Fibroblast of the conjunctiva (primary cell): ENCODE measurements at places on chromosomes 7 and 10.

GRCh38 chr10:77471069-77471536, 166.5 kb downstream of the KCNMA1 start:
- no peak for DNase-seq

- no peak for DNase-seq
Observed at GRCh38 chr10:1661859-1662437, 75.4 kb downstream of the ADARB2 start.

GRCh38 chr7:149473251-149473650, 12.4 kb upstream of the ZNF777 start:
- DNase-seq: no peak

- DNase-seq: no peak
Observed at GRCh38 chr10:22657566-22658225, 56.7 kb downstream of the PIP4K2A start.

DNA sequence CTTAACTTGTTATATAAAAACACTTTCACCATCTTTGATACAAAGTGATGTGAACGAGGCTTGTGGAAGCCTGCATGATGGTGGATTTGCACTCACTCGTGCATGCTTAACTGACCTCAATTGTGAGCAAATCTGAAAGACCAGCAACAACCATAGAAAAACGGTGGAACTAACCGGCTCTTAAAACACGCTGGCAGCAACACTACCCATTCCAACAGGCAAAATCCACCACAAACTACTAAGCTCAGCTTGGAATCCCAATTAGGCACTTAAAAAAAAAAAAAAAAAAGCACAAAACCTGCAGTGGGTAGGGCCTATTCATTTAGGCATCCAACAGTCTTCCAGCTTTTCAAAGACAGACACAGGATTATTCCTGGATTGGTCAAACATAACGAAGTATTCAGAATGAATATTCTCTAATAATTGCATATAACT, 1.8 kb downstream of the GDI2 start:
- DNase-seq: no peak

DNA sequence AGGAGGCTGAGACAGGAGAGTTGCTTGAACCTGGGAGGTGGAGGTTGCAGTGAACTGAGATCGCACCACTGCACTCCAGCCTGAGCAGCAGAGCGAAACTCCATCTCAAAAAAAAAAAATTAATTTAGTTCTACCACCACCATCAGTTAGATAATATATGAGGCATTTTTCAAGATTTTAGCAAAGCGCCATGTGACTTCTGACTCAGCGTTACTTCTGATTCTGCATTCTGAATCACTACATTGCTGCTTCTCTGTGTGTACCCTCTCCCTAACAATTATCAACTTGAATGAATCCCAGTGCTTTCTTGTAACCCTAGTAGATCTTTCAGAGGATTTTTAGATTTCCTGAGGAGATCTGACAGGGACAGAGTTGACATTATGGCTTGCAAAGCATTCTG, 176.8 kb upstream of the SORCS1 start:
- DNase-seq: no peak

GRCh38 chr7:155851892-155852291, 39.6 kb upstream of the SHH start:
- no peak for DNase-seq

DNA sequence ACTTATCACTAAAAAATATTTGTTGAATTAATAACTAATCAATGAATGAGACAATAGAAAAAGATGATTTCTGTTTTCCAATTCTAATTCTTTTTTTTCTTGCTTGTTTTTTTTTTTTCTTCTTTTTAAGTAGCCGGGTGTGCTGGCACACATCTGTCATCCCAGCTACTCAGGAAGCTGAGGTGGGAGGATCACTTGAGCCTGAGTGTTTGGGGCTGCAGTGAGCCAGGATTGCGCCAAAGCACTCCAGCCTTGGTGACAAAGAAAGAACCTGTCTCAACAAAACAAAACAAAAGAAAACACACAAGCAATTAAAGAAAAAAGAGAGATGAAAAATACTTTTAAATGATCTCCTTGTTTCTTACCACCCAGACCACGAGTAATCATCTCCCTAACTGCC, 1109.3 kb downstream of the REEP3 start:
- no peak for DNase-seq

- no peak for DNase-seq
Observed at GRCh38 chr10:123390874-123391273, 236.7 kb downstream of the BUB3 start.

- DNase-seq: no peak
Observed at GRCh38 chr10:75435291-75435690, 3.9 kb downstream of the LRMDA start.

GRCh38 chr7:16189026-16189715, 232.2 kb downstream of the CRPPA start:
- DNase-seq: peak; percentile 72

DNA sequence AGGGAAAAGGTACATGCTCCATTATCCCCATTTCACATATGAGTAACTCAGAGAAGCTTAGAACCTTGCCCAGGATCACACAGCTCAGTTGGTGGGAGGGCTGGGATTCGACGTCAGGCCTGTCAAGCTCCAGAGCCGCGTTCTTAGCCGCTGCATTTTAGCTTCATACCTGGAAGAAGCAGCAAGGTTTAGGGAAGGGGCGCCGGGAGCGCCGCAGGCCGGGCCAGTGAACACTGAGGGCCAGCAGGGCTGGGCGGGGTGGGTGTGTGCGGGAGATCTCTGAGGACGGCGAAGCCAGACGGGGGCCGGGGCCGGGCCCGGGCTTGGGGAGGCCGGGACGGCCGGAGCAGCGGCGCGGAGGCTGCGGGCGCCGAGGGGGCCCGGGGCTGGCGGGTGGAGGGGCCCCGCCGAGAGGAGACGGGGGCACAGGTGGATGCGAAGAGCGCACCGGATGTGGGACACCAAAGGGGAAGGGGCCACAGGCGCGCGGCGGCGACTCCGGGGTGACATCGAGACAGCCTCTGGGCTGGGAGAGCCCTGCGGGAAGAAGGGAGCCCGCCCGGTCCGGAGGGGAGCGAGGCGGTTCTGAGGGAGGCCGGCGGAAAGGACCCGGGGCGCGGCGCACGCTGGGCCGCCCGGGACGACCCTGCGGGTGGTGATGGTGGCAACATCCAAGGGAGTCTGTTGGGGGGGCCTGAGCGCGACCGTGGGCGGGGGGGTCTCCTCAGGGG, 498 bp downstream of the NDST2 start:
- no peak for DNase-seq

DNA sequence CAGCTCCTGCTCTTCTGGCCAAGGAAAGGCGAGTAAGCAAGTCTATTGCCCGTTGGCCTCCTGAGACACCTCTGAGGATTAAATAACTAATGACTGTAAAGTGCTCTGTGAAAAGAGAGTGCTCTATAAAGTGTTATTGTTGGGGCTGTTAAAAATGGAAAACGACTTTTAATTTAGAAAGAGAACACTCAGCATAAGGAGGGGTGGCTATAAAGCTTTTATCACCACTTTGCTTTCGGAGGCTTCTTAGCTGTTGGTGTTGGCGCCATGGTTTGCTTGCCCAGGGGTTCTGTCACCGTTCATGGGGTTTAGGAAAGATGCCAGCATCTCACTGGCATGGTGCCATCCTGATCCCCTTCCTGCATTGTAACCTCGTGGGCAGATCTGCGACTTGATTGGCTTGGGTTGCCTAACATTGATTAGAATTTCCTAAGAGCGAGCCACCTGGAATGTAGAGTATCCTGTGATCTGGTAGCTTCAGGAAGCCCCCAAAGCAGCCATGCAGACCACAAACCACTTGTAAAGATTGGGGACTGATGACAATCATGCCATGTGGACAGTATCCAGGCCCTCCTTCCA, 509.9 kb downstream of the LRMDA start:
- no peak for DNase-seq

- DNase-seq: no peak
Observed at GRCh38 chr7:158613481-158613880, 25.9 kb upstream of the PTPRN2 start.

DNA sequence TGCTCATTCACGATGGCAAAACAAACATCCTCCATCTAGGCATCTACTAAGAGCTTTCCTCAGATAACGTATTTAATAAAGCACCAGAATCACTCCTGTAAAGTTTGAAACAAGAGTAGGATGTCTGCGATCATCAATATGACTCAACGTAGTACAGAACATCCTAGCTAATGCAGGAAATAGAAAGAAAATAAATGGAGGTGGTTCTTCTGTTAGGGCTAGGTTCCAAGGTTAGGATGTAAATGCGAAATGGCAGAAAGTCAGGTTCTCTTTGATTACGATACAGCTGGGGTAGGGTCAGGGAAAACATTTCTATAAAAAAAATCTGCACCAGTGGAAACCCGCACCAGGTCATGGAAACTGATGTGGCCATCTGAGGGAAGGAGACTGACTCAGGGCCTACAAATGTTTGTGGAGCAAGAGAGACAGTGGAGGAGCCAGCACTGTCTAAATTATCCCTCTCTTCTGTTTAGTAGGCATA, 29.1 kb downstream of the CCDC6 start:
- DNase-seq: peak; percentile 9

DNA sequence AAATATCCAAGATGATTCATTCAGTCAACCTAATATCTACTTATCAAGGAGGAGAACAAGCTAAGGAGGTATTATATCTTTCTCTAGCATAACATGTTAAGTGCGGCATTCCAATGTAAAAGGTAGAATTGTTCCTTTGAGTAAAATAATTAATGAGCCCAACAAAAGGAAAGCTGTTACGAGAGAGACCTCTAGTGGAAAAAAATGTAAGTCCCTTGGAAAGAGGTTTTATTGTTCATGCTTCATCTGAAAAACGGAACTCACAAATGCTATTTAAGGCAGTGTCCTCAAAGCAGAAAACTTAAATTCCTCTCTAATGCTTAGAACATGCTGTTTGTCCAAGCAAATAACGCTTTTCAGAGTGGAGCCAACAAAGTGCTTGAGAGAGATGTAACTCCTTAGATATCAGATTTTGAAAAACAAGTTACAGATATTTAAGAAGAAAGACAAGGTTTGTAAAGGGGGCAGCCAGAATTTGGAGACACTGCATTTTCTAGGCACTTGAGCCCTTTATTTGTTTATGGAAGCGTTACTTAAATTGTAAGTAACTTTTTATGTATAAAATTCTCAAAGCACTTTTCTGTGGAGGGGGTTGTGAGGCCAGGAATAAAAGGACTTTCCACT, 119.9 kb downstream of the TFEC start:
- peak; percentile 26 for DNase-seq

- no peak for DNase-seq
Observed at GRCh38 chr7:4808026-4808425, 32.6 kb downstream of the AP5Z1 start.

GRCh38 chr7:64849250-64849923, 53.7 kb upstream of the ZNF273 start:
- DNase-seq: peak; percentile 43

GRCh38 chr7:135976312-135977006, 700 bp downstream of the MTPN start:
- no peak for DNase-seq

DNA sequence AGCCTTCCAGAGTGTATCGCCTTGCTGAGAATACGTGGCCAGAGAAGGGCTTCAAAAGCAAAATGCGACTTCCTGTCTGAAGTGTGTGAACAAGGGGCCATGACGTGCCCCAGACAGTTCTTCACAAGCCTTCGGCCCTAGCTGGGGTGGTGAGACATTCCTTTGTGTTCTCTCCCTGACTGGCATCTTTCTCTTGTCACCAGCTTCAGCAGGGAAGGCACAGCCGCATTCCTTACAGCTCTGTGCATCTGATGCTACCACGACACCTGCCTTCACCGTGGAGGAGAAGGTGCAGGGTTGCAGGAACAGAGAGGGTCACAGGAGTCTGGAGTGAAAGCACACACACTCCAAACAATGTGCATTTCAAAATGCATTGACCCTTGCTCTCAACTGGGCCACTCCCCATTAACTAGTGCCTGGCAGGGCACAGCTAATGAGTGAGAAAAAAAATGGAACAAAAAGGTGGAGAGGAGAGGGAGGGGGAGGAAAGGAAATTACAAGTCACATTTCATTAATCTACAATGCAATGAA, 93.4 kb downstream of the GPR26 start:
- DNase-seq: no peak

DNA sequence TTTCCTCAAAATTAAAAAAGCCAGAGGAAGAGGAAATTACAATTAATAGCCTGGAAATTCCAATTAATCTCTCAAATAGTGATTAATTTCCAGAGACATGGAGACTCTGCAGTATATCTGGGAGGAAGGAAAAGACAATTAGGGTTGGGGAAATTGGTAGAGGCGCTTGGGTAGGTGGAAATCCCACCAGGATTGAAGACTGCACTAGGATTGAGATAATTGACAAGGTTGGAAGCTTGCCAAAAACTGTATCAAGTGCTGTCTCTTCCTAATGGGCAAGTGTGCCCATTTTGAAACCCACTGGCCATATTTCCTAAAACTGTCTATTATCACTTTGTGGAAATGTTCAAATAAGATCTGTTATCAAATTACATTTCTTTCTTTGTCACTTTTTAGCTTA, 21.6 kb downstream of the CHN2 start:
- no peak for DNase-seq

DNA sequence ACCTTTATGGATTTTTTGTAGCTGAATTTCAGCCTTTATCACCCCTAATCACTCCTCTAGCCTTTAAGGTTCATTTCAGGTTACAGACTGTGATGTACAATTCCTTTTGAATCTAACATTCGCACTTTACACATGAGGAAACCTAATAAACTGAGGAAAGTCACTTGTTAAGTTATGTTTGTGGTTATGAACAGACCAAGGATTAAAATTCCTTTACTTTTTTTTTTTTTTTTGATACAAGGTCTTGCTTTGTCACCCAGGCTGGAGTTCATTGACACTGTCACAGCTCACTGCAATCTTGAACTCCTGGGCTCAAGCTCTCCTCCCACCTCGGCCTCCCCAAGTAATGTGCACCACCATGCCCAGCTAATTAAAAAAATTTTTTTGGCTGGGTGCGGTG, 3.6 kb downstream of the MCU start:
- no peak for DNase-seq

DNA sequence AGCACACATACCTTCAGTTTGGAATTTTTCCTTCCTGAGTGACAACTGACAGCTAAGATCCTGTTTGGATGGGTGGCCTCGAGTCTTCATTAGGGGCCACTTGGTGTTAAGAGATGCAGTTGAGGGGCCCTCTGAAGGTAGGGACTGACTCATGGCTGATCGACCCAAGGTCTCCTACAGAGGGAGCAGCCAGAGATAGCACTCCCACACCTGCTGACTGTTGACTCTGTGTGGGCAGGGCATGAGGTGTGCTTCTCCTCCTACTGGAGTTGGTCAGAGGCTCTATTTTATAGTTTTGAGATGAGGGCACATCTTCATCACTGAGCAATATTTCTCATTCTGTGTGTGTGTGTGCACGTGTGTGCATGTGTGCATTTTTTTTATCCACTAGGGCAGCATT, 378.8 kb upstream of the PODXL start:
- no peak for DNase-seq

GRCh38 chr7:150335108-150335773, 6.2 kb downstream of the RARRES2 start:
- peak; percentile 28 for DNase-seq
